ENCODE measurements at places on chromosomes 16 and 17.

GRCh38 chr17:31318851-31319661 is 2.4 kb downstream of the EVI2A start:
- DNase-seq: no peak

GRCh38 chr16:11312718-11313492 is 31.8 kb upstream of the PRM1 start:
- peak; percentile 90 for DNase-seq

GRCh38 chr17:56707312-56708219 is 114.1 kb downstream of the NOG start:
- DNase-seq: no peak

GRCh38 chr17:47279062-47279801 is 25.6 kb downstream of the ITGB3 start:
- DNase-seq: peak; percentile 46

DNA sequence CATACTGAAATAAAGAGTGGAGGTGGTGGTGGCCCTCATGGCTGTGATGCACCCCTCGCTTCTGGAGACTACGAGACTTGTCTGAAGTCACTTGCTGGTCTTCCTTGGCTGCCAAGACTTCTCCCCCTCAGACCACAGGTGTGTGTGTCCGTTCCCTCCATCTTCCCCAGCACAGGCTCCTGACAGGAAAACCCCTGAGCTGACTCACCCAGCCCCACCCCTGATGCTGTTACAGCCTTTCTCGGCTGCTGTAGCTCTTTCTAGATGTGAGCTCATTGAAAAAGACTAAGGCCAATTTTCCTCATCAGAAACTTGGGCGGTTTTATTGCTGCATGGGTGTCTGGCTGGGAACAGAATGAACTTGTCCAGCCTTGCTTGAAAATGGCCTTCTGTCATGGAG is 296.9 kb downstream of the TMEM114 start:
- no peak for DNase-seq

DNA sequence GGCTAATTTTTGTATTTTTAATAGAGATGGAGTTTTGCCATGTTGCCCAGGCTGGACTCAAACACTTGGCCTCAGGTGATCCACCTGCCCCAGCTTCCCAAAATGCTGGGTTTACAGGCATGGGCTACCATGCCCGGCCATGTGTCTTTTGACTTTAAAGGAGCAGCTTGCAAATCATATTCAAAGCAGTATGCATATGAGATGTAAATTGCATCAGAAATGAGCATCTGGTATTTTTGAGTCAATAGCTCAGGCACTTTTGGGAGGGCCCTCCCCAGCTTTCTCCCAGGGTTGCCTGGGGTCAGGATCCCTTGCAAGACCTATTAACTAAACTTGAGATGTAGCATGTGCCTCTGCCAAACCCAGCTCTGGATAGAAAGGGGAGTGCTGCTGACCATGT is 21.5 kb downstream of the EPOP start:
- no peak for DNase-seq

DNA sequence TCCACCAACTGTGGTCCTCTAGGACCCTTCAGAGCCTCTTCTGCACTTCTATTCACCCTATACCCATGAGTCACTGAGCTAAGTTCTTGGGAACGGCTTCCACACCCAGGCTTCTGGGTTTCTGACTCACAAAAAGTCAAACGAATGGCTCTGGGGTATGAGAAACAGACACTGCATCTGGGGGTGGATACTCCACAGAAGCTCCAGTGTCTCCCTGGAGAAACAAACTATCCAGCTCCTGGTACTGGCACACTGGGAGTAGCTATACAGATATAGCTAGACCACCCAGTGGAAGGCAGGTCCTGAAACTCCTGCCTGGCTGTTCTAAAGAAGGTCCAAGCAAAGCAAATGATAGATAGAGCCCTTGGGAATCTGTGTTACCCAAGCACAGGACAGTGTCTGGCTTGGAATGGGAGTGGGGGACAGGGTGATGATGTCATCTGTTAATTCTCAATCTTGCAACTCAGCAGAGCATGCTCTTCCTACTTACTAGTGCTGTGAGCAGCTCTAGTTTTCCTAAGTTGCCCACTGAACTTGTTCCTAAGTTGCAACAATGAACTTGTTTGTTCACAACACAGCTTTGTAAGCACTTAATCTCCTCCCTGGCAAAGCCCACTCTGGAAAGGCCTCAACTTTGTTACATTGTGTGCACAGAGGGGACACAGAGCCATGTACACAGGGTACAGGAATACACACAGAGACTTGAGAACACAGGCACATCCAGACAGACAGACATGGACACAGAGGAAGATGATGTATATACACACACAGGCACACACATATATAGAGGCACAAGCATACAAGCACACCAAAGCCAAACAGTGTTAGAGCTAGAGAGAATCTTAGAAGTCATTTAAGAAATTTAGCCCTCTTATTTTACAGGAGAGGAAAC is 6.7 kb downstream of the MMP28 start:
- DNase-seq: no peak

DNA sequence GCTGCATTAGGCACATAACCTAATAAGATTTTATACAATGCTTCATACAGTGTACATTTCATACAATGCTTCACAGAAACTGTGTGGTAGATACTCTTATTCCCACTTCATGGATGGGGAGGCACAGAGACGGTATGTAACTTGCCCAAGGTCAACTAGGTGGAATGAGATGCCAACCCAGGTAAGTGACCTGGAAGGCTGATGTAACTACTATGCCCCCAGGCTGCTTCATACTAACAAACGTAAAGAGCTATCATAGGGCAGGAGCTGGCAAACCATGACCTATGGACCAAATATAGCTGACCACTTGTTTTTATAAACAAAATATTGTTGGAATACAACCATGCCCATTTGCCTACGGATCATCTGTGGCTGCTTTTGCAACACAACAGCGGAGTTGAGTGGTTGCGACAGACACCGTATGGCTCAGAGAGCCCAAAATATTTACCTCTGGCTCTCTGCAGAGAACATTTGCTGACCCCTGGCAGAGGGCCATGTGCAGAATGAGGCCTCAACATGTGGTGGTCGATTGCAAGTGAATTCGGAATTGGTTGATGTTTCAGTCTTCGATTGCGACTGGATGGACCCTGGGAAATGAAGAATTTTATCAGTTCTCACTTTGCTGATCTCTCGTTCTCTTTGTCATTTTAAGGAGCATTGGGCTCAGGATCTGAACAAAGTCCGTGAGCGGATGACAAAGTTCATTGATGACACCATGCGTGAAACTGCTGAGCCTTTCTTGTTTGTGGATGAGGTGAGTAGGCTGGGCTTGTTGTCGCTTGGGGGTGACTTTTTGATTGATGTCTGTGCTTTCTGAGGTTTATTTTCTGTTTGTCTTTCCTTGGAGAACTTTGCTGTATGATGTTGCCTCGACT is 109.7 kb downstream of the PLCG2 start:
- no peak for DNase-seq

DNA sequence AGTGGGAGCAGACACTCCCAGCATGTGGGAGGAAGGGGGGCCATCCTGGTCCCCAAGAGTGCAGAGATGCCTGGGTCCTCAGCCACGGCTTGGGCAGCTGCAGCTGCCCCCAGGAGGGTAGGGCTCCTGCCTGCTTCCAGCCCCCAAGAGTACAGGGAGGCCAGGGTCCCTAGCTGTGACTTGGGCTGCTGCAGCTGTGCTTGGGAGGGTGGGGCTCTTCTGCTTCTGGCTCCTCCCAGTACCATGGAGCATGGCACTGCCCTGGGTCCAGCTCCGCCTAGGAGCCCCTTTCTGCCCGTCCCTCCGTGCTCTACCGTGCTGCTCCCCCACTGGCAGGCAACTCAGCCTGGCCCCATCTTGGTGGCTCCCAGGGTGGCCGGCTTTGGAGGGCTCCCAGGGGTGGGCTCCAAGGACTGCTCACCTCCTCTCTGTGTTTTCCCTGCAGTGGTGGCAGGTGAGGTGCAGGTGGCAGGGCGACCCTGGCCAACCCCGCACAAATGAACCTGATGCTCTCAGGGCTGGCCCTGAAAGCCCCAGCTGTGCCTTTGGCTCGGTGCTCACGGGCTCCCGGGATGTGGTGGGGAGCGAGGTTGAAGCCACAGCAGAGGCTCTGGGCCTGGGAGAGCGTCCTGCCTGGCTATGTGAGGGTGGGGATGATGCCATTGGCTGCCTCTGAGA is 18.5 kb upstream of the USP22 start:
- no peak for DNase-seq

- no peak for DNase-seq
These were observed 72.0 kb downstream of the CMIP start for GRCh38 chr16:81516478-81517149.

DNA sequence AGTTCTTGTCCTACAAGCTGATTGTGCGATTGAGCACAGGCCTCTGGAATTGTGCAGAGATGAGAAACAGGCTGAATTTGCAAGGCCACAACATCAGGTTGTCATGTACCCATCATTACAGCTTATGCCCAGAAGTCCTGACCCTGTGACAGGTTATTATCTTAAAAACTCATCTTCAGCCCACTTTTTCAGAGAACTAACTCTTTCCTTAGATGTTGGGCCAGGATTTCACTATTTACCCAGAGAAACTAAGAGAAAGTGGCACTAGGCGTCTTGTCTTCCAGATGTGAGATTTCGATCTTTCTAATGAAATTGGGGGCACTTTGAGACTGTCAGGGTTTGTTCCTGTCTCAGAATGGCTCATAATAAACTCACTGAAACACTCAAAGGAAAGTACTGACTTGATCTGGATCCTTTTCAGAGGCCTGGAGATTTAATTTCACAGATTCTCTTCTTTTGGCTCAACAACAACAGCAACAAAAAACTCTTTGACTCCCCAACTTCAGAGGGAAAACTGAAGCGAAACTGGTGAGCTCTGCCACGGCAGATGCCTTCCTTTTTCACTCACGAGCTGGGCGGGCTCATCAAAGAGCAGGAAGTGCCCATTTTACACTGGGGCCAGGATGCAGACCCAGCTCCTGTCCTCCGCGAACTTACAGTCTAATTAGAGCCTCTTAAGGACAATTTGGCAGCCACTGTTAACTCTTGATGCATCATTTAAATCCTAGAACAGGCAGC is 17.7 kb upstream of the SLC12A3 start:
- DNase-seq: no peak

- peak; percentile 0 for DNase-seq
These were observed 134.8 kb upstream of the TP53TG3C start for GRCh38 chr16:33059206-33059605.

DNA sequence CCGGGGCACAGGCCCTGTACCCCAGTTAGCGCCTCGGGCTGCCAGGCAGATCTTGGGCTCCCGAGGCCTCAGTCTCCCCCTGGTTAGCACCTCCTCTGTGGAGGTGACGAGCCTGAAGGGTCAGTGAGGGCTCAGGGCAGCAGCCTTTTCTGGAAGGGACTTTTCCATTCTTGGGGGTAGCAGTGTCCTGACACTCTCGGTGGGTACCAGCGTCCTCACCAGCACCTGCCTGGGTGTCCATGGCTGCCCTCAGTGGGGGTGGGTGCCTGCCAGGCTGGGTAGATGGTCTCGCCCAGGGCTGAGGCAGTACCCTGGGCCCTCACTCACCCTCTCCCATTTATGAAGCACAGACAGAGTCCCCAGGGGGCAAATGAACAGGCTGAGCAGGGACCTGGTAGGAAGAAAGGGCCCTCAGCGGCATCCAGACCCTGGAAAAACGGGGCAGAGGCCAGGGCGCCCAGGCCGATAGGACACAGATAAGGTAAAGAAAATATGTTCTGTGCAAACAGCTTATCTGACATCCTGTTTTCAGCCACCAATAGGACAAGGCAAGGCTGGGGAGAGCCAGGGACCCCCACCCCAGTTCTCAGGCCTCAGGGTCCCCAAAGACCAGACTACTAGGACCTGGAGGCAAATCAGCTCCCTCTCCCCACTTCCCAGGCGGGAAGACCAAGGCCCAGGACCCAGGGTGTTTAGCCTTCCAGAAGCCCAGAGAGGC is 50.9 kb downstream of the ZFPM1 start:
- no peak for DNase-seq

DNA sequence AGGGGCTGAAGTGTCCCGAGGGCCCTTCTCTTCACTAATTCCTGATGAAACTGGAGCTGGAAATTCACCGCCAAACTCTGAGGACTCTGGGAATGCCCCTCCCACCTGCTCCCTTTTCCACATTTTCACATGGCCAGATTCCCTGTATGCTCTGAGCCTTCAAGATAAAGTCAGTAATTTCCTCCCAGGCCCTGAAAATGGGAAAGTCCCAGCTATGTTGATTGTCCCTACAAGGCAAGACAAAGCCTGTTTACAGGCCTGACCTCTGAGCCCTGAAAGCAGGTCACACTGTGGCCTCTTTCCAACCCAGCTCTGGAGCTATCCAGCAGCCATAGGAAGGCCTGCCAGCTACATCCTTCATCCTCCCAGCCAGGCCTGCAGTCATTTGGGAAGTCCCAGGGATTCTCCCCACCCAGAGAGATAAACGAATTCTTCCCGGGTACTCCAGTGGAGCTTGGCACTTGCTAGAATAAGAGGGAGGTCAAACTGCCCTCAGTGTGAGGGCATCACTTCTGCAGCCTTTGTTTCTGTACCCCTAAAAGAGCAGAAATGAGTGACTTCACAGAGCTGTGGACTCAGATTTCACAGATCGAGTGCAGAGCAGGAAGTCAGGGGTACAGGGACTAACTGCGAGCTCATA is 19.6 kb upstream of the CCL2 start:
- DNase-seq: peak; percentile 11

- peak; percentile 40 for DNase-seq
These were observed 27.3 kb downstream of the SLFN11 start for GRCh38 chr17:35345926-35346771.

DNA sequence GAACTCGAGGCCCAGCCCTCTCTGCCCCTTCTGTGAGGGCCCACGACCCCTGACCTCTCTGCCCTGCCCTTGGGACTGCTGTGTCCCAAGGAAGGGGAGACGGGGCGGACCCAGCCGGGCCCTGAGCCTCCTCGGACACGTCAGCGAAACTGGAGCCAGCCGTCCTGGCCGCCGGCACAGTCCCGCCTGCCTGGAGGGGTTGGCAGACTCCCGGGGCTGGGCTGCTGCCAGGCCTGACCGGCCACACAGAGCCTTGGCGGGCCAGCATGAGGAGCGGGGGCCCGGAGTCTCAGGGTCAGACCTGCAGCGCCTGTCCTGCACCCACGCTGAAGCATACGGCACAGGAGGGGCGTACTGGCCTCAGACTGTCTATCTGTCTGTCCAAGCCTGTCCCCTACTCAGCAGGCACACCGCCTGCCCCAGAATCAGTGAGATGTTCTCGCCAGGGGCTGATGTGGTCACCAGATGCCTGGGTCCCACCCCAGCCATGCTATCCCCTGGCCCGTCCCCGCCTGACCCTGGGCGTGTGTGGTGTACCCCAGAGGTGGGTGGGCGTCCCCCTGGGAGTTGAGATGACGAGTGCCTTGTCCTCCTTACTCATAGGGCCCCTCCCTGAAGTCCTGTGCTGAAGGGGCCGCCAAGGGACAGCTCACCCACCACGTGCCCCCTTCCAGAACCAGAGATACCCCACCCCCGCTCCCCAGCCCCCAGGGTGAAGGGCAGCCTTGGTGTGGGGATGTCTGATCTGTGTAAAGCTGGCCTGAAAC is 4.7 kb downstream of the VASN start:
- DNase-seq: no peak
